Effector CD4-positive, alpha-beta T cell (primary cell): ENCODE measurements at places on chromosomes 3 and 15.

DNA sequence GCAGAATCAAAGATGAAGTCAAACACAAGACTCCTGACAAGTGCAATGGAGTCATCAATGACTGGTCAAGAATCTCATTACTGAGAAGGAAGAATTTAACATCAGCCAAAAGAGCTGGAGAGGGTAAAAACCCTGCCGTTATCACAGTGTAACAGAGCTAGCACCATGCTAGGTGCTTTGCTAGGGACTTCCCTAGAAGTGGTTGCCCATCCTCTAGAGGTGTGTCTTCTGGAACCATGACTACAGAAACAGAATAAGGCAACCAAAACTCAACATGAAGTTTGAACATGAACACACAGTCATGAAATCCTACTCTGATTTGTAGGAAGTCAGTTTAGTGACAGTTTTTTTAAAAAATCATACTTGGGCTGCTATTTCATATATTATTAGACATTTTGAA, 9.5 kb downstream of the ACAD11 start:
- no peak for DNase-seq

DNA sequence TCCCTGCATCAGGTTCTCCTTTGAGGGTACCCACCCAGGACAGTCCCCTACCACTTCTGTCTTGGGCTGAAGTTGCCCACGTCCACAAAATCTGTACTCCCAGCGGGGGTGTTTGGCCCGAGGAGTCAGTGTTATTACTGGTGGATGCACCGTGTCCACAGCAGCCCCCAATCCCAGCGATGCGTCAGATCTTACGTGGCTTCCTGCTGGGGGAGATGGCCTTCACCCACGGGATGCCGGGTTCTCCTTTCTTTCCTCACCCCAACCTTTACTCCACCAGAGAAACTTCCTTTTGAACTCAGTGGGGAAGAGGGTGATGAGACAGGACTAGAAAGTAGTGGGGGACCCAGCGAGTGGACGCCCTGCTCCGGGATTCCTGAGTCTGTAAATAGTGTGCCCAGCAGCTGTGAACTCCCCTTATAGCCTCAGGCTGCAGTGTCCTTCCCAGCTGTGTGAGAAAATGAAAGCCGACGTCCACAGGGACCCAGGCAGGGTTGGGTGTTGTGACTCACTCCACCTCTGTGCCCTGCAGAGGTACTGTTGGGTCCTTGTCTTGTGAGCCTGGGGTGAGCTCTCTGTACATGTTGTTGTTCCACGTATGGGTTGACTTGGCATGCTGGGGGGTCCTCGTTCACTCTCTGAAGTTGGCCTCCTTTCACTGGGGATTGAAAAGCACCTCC, 31.5 kb downstream of the CRTAP start:
- no peak for DNase-seq

DNA sequence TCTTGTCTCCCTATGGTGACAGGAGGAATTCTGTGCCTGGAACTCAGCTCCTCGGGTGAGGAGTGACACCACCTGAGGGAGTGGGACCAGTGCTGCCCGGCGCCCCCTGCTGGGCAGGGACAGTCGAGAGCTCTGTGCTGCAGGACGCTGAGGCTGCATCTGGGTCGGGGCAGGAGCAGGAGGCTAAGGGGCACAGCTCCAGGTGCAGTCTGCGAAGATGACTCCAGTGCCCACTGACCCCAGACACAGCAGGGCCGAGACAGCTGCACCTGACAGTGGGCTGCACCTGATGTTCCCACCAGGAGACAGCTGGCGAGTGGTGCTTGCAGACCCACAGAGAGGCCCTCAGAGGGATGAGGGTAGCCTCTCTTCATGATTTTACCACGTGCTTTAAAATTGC, 152.9 kb downstream of the ATP10A start:
- peak; percentile 14 for DNase-seq

DNA sequence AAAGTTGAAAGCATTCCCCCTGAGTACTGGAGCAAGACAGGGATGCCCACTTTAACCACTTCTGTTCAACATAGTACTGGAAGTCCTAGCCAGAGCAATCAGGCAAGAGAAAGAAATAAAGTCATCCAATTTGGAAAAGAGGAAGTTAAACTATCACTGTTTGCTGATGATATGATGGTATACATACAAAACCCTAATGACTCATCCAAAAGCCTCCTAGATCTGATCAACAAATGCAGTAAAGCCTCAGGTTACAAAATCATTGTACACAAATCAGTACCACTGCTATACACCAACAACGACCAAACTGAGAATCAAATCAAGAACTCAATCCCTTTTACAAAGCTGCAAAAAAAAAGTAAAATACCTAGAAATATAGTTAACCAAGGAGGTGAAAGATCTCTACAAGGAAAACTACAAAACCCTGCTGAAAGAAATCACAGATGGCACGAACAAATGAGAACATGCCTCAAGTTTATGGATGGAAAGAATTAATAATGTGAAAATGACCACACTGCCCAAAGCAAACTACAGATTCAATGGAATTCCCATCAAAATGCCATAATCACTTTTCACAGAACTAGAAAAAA, 40.3 kb downstream of the RPL39L start:
- DNase-seq, result no peak

DNA sequence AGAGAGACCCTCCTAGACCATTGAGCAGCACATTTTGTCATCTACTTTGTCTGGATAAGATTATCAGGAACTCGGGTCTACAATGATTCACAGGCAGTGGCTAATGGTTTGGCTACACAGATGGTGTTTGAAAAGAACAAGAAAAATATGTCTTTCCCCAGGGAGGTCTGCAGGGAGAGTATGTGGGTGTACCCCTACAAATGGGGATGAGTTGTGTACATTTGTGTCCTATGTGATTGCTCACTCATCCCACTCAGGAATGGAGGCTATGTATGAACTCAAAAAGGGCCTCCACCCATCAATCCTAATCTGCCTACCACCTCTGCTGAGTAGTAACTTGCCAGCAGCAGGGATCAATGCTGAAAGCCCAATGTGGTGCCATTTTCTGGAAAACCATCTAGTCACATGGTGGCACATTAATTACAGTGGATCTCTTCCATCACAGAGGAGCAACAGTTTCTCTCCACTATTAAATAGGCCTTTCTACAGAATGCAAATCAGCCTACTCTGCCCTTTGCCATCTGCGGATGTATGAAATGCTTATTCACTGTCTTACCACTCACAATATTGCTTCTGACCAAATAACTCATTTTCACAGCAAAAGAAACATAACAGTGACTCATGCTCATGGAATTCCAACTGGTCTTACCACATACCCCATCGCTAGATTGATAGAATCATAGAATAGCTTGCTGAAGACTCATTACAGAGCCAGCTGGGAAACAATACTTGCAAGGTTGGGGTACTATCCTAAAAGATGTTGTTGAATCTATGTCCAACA, 48.3 kb upstream of the TRIM42 start:
- DNase-seq, result no peak

GRCh38 chr3:79139395-79140068, 628.3 kb downstream of the ROBO1 start:
- DNase-seq, result no peak

DNA sequence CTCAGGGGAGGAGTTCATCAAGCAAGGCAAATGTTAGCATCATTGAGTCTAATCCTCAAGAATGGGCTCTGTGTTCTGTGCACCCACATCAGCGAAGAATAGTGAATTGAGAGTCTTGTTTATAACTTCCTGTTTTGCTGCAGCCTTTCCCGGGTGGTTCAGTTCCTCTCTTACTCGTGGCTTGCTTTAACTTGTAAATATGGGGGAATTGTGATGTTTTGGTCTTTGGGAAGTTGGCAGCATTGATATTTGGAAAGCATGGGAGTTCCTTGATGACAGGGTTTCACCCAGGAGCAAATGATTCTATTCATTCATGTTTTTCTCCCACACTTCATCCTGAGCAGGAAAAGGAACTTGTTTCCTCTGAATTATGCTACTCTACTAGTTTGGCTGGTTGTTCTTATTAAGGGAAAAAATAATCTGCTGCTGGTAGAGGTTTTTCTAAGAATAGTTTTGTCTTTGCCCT, 40.4 kb downstream of the GPD1L start:
- no peak for DNase-seq

- no peak for DNase-seq
Measured at GRCh38 chr3:33453331-33453761, 13.1 kb upstream of the UBP1 start.

DNA sequence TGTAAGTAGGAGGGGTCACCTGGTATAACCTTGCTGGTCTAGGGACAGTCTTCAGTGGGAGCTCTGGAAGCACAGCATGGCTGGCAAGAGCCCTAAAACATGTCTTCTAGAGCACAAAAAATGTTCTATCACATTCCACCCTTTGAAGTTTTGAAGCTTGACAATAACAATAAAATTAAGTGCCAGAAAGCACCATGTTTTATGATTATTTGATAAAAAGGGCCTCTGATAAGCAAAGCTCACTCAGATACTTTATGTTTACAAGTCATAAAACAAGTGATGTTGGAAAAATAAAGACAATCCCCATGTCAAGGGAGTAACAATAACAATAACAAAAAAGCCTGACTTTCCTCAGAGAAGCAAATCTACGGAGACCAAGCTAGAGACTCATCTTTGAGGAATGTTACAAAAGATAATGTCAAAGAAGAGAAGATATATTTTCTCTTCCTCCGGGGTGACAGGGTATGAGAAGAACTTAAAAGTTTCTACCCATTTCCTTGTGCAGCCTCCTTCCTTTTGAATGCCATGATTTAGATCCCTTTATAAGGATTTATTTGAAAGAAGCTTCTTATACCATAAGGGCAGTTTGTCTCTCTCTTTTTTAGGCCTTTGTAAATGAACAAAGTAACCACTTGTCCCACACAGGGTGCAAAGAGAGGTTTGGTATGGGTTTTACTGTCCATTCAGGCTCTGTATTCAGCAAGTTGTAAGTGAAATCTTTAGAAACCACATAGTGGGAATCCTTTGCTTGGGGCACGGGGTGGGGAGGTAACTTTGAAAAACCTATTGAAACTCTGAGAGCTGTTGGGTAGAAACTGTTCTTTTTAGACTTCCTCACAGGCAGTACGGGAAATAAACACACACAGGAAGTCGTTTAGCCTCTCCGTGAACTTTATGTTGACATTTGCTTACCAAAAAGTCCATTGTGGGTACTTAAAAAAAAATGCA, 109.6 kb upstream of the RBMS3 start:
- DNase-seq, result no peak

- DNase-seq, result no peak
Measured at GRCh38 chr3:127443581-127444375, 146.8 kb downstream of the TPRA1 start.

DNA sequence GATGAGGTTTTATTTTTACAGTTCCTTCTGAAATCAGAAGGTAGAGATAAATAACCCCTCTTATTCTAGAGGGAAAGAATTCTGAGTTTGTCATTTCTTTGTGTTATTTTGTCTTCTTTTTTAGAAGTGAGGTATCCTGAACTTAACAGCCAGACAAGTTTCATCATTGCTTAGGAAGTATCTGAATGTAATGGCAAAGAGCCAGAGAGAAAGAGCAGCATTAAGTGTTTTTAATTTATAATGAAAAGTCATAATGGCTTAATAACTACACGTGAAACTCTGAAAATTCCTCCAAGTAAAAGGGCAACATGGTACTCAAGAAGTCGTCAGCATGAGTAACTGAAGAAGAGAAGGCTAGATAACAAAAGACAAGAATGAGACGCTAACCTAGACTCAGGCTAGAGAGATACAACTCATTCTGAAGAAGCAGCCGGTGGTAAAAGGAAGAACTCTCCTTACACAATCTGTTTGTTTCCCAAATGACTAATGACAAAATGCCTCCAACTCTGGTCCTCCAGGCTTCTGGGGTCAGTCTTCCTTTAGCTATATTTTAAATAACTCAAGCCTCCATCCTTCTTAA, 116.2 kb upstream of the NECTIN3 start:
- DNase-seq, result no peak

GRCh38 chr15:66698318-66698961, 3.6 kb upstream of the SMAD6 start:
- DNase-seq, result no peak

- DNase-seq, result no peak
Measured at GRCh38 chr3:133829310-133829707, 23.7 kb downstream of the SRPRB start.

GRCh38 chr3:121809249-121809648, 25.6 kb downstream of the IQCB1 start:
- DNase-seq, result no peak

DNA sequence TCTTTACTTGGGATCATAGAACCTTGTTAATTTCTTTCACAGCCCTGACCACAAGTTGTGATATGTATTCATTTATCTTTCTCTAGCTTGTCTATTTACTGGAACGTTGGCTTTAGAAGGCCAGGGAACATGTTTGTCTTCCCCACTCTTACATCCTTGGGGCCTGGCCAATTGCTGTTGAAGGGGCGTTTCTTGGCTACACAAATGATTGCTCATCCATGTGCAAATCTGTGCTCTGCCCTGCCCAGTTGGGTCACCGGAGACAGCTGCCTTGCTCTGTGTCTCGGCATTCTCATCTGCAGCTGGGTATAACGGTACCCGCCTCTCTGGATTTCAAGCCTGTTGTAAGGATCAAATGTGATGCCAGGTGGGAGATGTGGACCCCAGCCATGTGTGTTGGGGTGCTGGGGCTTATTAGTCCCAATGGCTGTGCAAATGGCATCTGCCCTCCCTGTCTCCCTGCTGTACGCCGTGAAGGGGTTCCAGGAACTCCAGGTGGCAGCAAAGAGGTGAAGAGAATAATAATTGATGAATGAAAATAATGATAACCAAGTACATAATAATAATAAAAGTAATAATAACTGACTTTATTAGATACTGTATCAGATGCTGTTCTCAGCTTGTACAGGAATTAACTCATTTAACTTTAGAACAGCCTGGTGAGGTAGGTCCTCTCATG, 24.0 kb upstream of the TLE3 start:
- no peak for DNase-seq

- no peak for DNase-seq
Measured at GRCh38 chr3:194584866-194585265, 48.4 kb downstream of the TMEM44 start.

GRCh38 chr3:195238586-195239118, 32.3 kb downstream of the XXYLT1 start:
- DNase-seq, result no peak

DNA sequence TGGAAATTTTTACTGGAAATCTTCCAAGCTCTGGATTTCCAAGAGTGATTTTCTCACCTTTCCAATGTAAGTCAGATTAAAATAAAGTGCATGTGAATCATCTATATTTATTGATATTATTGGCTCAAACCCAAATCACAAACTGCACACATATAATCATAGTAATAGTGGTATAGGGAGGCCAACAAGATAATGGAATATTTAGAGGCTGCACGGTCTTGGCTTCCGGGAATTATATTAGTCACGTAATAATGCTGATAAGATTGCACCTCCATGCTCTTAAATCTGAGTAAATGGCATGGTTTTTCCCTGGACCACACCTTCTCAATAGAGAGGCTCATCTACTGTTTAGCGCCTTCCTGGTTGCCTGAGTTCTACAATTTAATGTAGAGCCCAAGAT, 567.1 kb upstream of the NR2F2 start:
- no peak for DNase-seq

GRCh38 chr3:168613151-168613550, 517.4 kb upstream of the GOLIM4 start:
- no peak for DNase-seq

DNA sequence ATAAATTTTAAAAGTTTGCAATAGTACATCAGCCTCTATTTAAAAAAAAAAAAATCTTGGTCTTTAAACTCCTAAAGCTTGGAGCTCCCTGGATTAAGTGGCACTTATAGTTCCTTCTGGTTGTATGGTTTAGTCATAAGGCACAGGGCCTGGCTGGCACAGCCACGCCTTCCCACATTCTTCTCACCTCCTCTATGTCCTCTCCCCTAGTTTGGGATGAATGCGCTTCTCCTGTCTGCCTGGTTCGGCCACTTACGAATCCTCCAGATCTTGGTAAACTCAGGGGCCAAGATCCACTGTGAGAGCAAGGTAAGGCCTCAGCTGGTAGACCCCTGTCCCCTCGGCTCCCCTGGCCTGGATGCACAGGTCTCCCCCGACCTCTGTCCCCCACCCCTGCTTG, 10.0 kb downstream of the ANKDD1A start:
- DNase-seq, result no peak
